Stimulated activated CD4-positive, alpha-beta T cell treated with anti-CD3 and anti-CD28 coated beads, Interleukin-15, amount 100 ng/mL, for 1 hour (primary cell): ENCODE measurements at places on chromosomes 2 and 18.

DNA sequence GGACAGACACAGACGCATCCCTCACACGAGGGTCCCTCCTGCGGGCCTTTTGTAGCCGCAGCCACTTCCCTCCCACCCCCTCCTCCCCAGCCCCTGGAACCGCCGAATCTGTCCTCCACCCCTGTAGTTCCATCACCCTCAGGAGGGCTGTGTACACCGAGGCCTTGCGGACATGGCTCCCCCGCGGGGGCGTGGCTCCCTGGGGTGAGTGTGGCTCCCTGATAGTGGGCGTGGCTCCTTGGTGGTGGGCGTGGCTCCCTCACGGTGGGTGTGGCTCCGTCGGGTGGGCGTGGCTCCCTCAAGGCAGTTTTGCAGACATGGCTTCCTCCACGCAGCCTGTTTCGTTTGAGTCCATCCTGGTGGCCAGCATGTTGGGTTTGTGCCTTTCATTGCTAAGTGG, 420.7 kb upstream of the SALL3 start:
- DNase-seq = no peak

DNA sequence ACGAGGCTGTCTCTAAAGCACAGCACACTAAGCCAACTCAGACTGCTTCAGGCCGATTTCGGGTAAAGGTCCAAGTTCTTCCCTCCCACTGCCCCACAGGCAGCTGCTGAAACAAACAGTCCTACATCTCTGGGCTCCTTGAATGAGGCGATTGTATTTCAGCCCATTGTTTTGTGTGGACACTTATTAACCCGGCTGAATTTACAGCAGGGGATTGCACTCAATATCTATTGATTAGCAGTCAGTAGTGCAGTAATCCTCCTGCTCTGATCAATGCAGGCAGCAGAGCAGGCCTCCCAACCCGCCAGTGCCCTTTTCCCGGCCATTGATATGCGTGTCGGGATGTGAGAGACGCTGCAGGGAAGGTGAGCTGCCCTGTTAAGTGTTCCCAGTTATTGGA, 330.1 kb downstream of the CMPK2 start:
- no peak for DNase-seq

- no peak for DNase-seq
These were observed 81.0 kb upstream of the PMAIP1 start for GRCh38 chr18:59818769-59819168.

GRCh38 chr2:164644036-164644700, 22.9 kb upstream of the GRB14 start:
- no peak for DNase-seq

GRCh38 chr2:117770730-117771129, 43.8 kb upstream of the DDX18 start:
- no peak for DNase-seq

DNA sequence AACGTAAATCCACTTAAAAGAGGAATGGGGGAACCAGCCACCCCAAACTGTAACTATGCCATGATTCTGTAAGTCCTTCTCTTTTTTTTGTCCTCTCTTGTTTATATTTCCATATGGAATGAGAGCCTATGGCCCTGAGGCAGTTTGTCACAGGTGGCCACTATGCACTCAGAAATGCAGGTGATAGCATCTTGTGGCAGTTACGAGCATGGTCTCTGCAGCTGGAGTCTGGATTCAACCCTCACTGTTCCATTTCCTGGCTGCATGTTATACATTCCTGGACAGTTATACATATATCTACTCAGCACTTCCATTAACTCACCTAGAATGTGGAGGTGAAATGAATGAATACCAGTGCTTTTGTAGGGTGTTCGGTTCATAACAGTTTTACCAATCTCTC, 291.5 kb upstream of the FANCL start:
- no peak for DNase-seq
